Activated CD4-positive, alpha-beta memory T cell treated with anti-CD3 and anti-CD28 coated beads for 36 hours (primary cell): ENCODE measurements at places on chromosomes 3 and 15. TPM values are rescaled to one million over a fixed set of nuclear protein-coding genes. Genes with fewer than 3 reads are reported as not detected.

The TTLL13 gene
- 0.73 TPM for total RNA-seq

The UBAP1L gene
- 2.4 TPM for total RNA-seq

The AQP9 gene
- 0.17 TPM for total RNA-seq

The C2CD4A gene
- 2.6 TPM for total RNA-seq

GRCh38 chr15:64426845-64427465 is 33.4 kb upstream of the ZNF609 start:
- peaks cover 35% of the 10 kb centered on the region for H3K4me1 ChIP-seq
- no peak for DNase-seq
- H3K36me3 ChIP-seq, result peaks cover 20% of the 10 kb centered on the region
- no peaks in the 10 kb centered on the region for H3K27me3 ChIP-seq
- H3K27ac ChIP-seq, result no peak overlapping the region

GRCh38 chr3:72214066-72214951 is 429.4 kb upstream of the PROK2 start:
- H3K4me1 ChIP-seq, result no peaks in the 10 kb centered on the region
- no peak overlapping the region for H3K4me3 ChIP-seq
- H3K27ac ChIP-seq, result no peak overlapping the region
- DNase-seq, result no peak
- no peaks in the 10 kb centered on the region for H3K27me3 ChIP-seq
- no peaks in the 10 kb centered on the region for H3K36me3 ChIP-seq

DNA sequence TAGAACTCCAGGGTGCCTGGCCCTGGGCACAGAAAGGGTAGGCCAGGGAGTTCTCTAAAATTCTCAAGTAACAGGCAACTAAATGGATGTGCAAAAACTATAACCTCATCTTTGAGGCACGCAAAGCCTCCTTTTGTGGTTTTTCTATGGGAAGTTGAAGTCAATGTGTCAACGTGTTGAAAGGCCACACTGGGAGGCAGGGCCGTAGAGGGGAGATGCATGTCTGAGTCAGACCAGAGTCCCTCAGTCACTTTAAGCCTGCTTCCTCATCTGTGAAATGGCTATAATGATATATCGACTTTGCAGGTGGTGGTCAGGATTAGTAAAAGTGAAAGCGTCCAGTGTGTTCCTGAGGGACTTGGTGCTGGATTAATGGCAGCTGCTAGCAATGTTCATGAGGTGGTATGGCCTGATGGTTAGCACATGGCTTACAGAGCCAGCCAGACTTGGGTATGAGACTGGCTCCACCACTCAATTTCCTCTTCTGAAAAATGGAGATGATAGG is 17.0 kb downstream of the TGM5 start:
- peak; percentile 41 for DNase-seq
- H3K4me3 ChIP-seq, result no peak overlapping the region
- H3K36me3 ChIP-seq, result no peaks in the 10 kb centered on the region
- H3K27ac ChIP-seq, result no peak overlapping the region
- H3K27me3 ChIP-seq, result peaks cover 8% of the 10 kb centered on the region

- peaks cover 74% of the 10 kb centered on the region for H3K27me3 ChIP-seq
- no peak for DNase-seq
- H3K27ac ChIP-seq, result no peak overlapping the region
These were observed 4.8 kb upstream of the NR2F2 start for GRCh38 chr15:96325541-96326327.

DNA sequence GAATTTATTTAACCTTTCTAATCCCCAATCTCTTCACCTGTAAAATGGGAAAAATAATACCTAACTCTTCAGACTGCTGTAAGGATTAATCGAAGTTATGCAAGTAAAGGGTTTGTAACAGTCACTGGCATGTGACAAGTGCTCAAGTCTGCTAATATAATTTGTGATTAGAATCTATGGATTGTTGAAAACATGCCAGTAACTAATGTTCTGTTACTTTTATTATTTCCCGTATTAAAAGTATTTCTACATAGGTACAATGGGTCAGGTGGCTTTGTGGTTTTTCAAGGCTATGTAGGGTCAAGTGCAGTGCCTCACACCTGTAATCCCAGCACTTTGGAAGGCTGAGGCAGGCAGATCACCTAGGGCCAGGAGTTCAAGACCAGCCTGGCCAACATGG is 29.4 kb downstream of the ULK4 start:
- no peaks in the 10 kb centered on the region for H3K4me1 ChIP-seq
- no peak overlapping the region for H3K4me3 ChIP-seq
- H3K27me3 ChIP-seq, result no peaks in the 10 kb centered on the region
- DNase-seq, result no peak
- no peak overlapping the region for H3K27ac ChIP-seq
- peaks cover 35% of the 10 kb centered on the region for H3K36me3 ChIP-seq

DNA sequence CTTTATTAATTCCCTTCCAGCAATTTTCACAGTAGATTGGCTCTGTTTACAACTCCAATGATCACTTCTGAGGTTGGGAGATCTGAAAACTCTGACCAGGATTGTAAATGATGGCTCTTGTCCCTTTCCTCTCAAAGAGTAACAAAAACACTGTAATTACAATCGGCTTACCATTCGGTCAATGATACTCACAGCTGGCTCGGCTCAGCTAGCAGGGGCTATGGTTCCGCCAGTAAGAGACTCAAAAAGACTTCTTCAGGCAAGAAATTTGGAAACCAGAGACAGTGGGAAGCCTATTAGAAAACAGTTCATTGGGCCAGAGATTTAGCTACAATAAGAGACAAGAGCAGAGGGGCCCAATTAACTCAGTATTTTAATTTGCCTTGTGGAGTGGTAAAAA is 96.6 kb downstream of the LRRC3B start:
- no peaks in the 10 kb centered on the region for H3K36me3 ChIP-seq
- no peaks in the 10 kb centered on the region for H3K27me3 ChIP-seq
- H3K4me3 ChIP-seq, result no peak overlapping the region
- no peaks in the 10 kb centered on the region for H3K4me1 ChIP-seq

DNA sequence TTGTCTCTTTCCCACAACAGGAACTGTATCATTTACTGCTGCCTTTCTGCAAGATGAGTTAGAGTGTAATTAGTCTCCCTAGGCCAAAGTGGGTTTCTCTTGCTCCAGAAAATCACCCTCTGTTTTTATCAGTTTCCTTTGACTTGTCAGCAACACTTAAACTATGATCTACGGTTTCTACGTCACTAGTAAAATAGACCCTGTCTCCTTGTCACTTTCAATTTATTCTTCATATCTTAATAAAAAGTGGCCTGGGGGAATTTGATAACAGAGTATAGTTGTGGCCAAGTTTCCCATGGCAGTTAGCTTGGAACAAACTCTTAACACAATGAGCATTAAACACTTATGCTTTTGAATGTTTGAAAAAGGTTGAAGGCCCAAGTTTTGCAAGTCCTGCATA is 79.6 kb downstream of the CGNL1 start:
- no peak overlapping the region for H3K4me3 ChIP-seq
- H3K36me3 ChIP-seq, result no peaks in the 10 kb centered on the region
- no peaks in the 10 kb centered on the region for H3K4me1 ChIP-seq
- no peak overlapping the region for H3K27ac ChIP-seq

DNA sequence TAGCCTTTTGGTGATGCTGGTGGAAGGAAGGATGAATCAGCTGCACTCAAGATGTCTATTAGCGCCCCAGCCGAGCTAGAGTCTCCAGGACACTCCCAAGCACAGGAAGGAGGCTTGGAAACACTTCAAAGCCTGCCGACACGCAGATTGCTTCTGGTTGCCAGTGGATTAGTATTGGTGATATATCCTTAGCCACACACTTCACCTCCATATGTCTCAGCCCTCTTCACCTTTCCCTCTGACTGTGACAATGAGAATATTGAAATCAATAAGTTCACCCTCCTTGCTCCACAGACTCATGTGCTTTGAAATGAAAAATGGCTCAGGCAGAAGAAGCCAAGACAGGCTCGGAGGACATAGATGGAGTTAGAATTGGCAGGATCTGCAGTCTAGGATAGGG is 102.9 kb upstream of the LRRN1 start:
- no peak overlapping the region for H3K4me3 ChIP-seq
- no peak for DNase-seq
- no peaks in the 10 kb centered on the region for H3K4me1 ChIP-seq
- H3K36me3 ChIP-seq, result no peaks in the 10 kb centered on the region
- no peaks in the 10 kb centered on the region for H3K27me3 ChIP-seq

GRCh38 chr3:168984872-168985271 is 678.6 kb downstream of the MECOM start:
- H3K4me1 ChIP-seq, result no peaks in the 10 kb centered on the region
- no peak overlapping the region for H3K27ac ChIP-seq
- no peak for DNase-seq
- no peaks in the 10 kb centered on the region for H3K27me3 ChIP-seq

DNA sequence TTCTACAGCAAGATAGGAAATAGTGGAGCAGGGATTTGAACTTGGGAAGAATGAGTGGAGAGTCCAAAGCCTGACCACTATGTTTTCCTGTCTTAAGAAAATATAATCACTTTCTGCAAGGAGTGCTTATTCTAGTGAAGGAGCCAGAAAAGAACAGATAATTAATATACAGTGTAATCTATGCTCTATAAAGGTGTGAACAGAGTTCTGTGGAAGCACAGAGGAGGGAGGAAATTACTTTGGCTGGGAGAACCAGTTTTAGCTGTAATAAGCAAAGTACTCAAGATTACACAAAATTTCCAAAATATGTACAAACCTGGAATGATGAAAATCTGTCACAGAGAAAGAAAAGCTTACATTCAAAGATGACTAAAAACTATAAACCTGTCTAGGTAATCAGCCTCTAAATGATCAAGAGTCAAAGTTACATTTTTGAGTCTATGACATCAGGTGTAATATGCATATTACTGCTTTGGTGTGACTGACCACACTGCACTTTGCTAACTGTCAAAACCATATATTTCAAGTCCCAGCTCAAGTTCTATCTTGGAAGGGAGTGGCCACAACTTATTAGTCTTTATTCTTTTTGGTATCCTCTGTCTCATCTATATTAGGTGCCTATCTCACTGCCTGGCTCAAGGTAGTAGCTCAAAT is 40.7 kb upstream of the MB21D2 start:
- no peak for DNase-seq
- no peaks in the 10 kb centered on the region for H3K27me3 ChIP-seq
- H3K36me3 ChIP-seq, result no peaks in the 10 kb centered on the region
- no peak overlapping the region for H3K4me3 ChIP-seq
